ENCODE measurements at places on chromosomes 13 and 19.

DNA sequence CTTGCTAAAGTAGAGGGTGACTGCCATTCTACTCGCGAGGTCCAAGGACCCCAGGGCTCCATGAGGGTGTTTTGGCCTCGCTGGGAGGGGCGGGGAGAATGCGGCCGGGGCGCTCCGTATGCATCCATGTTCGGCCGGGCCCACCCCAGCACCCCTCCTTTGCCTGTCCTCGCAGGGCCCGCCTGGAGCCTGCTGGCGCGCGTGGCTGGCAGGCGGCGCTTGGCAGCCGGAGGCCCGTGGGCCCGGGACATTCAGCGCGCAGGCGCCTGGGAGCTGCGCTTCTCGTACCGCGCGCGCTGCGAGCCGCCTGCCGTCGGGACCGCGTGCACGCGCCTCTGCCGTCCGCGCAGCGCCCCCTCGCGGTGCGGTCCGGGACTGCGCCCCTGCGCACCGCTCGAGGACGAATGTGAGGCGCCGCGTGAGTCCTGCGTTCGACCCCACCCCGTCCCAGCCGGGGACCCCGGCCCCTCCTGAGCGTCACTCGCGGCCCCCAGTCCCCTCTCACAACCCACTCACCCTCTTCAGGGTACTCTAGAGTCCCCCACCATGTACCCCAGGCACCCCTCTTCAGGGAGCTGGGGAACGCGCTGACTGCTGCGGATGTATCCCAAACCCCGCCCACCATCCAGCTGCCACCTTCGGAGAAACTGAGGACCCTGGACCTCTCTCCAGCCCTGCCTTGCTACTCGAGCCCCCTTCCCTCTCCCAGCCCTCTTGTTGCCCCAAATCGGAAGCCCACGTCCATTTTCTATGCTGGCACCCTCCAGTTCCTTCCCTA lies 4.1 kb downstream of the DLL3 start:
- H3K27me3 ChIP-seq, result peaks cover 90% of the 10 kb centered on the region
- peaks cover 18% of the 10 kb centered on the region for H3K36me3 ChIP-seq
- peak overlapping the region; percentile 44 for H3K4me3 ChIP-seq
- H3K27ac ChIP-seq, result no peak overlapping the region
- peaks cover 38% of the 10 kb centered on the region for H3K4me1 ChIP-seq

GRCh38 chr13:71515744-71516038 lies 351.3 kb downstream of the DACH1 start:
- no peaks in the 10 kb centered on the region for H3K4me1 ChIP-seq
- no peak overlapping the region for H3K4me3 ChIP-seq
- no peaks in the 10 kb centered on the region for H3K27me3 ChIP-seq

- DNase-seq, result no peak
- H3K4me3 ChIP-seq, result no peak overlapping the region
- H3K27ac ChIP-seq, result no peak overlapping the region
These were observed 24.3 kb downstream of the ARL11 start for GRCh38 chr13:49652355-49653305.

GRCh38 chr13:40570930-40571329 lies 95.5 kb downstream of the FOXO1 start:
- no peak for DNase-seq
- H3K4me1 ChIP-seq, result peaks cover 67% of the 10 kb centered on the region
- H3K36me3 ChIP-seq, result peaks cover 15% of the 10 kb centered on the region
- no peak overlapping the region for H3K4me3 ChIP-seq
- H3K27ac ChIP-seq, result no peak overlapping the region

DNA sequence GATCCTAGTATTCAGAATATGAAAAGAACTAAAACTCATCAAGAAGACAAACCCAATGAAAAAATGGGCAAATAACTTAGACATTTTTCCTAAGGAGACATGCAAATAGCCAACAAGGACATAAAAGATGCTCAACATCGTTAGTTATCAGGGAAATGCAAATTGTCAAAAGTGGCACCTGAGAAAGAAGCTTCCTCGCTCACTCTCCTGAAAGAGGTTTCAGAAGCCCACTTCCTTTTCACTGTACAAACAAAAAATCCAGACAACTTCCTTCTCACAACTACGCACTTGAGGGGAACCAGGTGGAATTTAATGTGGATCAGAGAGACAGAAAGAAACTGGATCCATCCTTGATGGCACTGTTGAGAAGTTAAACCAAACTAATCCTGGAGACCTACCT lies 41.5 kb downstream of the KLF12 start:
- H3K27me3 ChIP-seq, result no peaks in the 10 kb centered on the region
- H3K27ac ChIP-seq, result peak overlapping the region; percentile 90
- H3K4me3 ChIP-seq, result peak overlapping the region; percentile 68
- peaks cover 73% of the 10 kb centered on the region for H3K4me1 ChIP-seq
- no peak for DNase-seq
- peaks cover 6% of the 10 kb centered on the region for H3K36me3 ChIP-seq

GRCh38 chr13:38819053-38819452 lies 132.2 kb downstream of the FREM2 start:
- H3K4me3 ChIP-seq, result no peak overlapping the region
- no peaks in the 10 kb centered on the region for H3K27me3 ChIP-seq
- no peaks in the 10 kb centered on the region for H3K4me1 ChIP-seq
- no peak overlapping the region for H3K27ac ChIP-seq
- DNase-seq, result no peak
- no peaks in the 10 kb centered on the region for H3K36me3 ChIP-seq

DNA sequence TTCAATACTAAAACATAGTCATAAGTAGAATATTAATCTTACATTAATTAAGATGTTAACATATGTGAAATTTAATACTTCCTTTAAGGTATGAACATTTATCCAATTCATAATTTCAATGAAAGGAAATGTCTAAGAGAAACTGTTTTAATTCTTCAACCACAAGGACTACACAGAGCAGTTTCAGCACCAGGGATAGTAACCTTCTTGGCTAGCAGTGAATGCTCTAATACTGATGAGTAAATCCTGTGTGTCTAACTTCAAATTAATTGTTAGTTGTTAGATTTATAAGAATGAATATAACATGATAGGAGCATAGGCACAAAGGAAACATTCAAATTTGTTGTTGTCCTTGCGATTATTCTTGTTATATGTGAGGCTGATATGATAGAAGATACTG lies 15.6 kb upstream of the NBEA start:
- DNase-seq, result no peak
- H3K27ac ChIP-seq, result no peak overlapping the region
- no peaks in the 10 kb centered on the region for H3K4me1 ChIP-seq
- H3K27me3 ChIP-seq, result no peaks in the 10 kb centered on the region
- no peak overlapping the region for H3K4me3 ChIP-seq

- no peaks in the 10 kb centered on the region for H3K27me3 ChIP-seq
- no peak overlapping the region for H3K27ac ChIP-seq
- H3K36me3 ChIP-seq, result no peaks in the 10 kb centered on the region
- H3K4me1 ChIP-seq, result no peaks in the 10 kb centered on the region
- DNase-seq, result no peak
These were observed 254.1 kb downstream of the MZT1 start for GRCh38 chr13:72473321-72473720.

DNA sequence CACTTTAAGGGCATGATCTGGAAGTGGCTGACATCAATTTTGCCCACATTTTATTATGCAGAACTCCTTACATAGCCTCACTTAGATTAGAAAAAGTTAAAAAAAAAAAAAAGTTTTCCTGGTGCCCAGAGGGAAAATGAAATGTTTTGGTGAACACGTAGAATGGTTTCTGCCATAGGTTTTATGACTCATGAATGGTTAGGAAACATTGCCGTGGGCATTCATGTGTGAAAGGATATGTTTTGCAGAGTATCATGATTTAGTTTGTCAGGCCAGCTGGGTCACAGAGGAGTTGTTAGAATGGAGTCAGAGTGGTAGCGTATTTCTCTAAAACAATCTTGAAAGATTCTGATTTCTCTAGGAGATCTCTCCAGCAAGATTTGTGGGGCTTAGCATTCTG lies 133.8 kb downstream of the MRPL57 start:
- H3K36me3 ChIP-seq, result peaks cover 3% of the 10 kb centered on the region
- no peaks in the 10 kb centered on the region for H3K4me1 ChIP-seq
- no peak for DNase-seq
- H3K27me3 ChIP-seq, result no peaks in the 10 kb centered on the region
- H3K27ac ChIP-seq, result no peak overlapping the region

DNA sequence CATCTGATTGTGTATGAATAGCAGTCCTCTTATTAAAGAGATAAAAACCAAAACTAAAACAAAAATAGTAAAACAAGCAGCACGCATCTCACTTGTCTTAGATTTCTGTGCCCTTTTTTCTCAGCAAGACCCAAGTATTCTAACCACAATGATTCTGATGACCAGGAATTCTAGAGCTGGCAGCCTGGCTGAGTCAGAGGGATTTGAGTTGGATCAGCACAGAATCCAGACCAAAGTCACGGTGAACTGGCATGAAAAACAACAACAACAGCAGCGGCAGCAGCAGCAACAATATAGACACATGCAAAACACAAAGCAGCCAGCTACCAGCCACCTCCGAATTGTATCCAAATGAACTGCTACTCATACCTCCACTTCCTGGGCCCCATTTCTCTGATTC lies 360.5 kb downstream of the KCNRG start:
- peaks cover 2% of the 10 kb centered on the region for H3K4me1 ChIP-seq
- DNase-seq, result no peak
- H3K4me3 ChIP-seq, result no peak overlapping the region
- H3K36me3 ChIP-seq, result no peaks in the 10 kb centered on the region
- H3K27ac ChIP-seq, result no peak overlapping the region

DNA sequence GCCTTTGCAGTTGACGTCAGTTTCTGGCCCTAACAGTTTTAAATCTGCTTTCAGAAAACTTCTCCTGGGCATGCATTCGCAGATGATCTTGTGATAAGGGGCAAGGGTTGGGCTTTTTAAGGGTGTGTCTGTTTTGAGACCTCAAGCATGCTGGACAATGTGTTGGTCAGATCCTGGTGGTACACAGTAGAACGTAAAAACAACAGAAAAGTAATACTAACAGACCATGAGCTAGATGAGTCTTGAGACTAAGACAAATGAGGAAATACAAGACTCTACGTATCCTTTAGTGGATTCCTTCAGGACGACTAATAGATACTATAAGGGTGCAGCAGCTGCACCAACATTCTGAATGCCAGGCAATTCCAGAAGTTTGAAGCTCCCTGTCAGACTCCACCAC lies 237.6 kb downstream of the DNAJC15 start:
- no peaks in the 10 kb centered on the region for H3K36me3 ChIP-seq
- no peak for DNase-seq
- H3K27ac ChIP-seq, result no peak overlapping the region
- H3K4me1 ChIP-seq, result no peaks in the 10 kb centered on the region
- no peak overlapping the region for H3K4me3 ChIP-seq
- peaks cover 4% of the 10 kb centered on the region for H3K27me3 ChIP-seq

DNA sequence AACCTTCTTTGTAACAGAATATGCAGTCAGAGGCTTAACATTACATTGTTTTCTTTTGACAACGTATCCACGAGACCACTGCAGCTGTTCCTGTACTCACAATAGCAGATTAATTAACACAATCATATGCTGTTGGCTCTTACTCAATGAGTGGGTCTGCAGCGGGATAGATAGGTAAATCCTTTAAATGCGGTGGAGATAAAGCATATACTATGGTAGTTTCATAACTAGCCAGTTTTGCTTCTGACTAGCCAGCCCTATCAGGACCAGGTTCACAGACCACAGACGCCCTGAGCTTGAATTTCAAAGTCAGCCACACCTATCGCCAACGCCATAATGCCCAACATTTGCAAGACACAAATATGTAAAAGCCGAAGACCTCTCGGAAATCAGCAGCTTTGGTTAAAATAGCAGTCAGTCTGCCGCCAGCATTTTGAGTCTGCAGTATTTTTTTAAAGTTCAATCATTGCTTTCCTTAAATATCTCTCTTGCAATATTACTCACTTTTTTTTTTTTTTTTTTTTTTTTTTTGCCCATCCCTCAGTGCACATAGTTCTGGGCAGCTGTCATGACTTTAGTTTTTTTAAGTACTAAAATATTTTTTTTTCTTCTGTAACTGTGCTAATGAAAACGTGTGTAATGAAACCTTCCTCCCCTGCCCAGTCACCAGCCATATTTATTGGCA lies 120.5 kb downstream of the ZNF536 start:
- H3K27ac ChIP-seq, result no peak overlapping the region
- H3K4me3 ChIP-seq, result no peak overlapping the region
- no peaks in the 10 kb centered on the region for H3K4me1 ChIP-seq
- DNase-seq, result no peak
- peaks cover 20% of the 10 kb centered on the region for H3K27me3 ChIP-seq

DNA sequence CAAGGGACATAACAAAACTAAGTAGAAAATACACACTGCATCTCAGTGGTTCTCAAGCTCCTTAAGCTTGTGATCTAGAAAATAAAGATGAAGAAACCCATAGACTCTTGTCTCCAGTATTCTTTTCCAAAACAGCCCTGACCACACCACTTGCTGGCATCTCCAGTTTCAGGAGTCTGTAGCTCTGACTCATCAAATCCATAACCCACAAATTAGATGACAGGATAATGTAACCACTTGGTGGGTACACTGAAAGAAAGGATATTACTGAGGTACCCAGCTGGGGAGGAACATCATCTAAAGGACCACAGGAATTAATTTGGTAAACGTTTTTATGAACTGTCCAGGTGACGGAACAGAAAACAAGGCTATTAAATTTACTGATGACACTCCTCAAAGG lies 214.7 kb downstream of the VWA8 start:
- no peaks in the 10 kb centered on the region for H3K27me3 ChIP-seq
- no peak overlapping the region for H3K27ac ChIP-seq
- no peak overlapping the region for H3K4me3 ChIP-seq
- peaks cover 11% of the 10 kb centered on the region for H3K36me3 ChIP-seq

DNA sequence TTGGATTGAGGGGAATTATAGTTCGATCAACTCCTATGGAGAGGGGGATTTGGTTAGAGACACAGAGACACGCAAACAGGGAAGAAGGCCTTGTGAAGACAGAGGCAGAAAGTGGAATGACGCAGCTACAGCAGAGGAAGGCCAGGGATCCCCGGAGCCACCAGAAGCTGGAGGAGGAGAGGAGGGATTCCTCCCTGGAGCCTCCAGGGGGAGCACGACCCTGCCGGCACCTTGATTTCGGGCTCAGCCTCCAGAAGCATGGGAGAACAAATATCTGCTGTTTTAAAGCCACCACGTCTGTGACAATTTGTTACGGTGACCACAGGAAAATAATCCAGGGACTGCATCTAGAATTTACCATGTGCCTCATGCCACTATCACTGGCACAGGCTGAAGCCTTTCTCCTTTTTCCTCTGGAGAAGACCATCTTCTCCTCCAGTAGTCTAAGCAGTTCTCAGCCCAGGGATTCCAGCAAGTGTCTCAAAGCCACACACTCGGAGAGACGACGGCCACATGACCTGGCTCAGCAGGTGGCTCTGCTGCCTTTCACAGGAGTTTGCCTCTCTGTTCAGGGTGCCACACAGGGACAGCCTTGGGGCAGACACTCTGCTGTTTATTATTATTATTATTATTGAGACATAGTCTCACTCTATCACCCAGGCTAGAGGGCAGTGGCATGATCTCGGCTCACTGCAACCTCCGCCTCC lies 39.9 kb upstream of the CCNE1 start:
- H3K4me3 ChIP-seq, result no peak overlapping the region
- no peaks in the 10 kb centered on the region for H3K4me1 ChIP-seq
- no peak for DNase-seq
